ENCODE measurements at places on chromosomes 1 and 21.

DNA sequence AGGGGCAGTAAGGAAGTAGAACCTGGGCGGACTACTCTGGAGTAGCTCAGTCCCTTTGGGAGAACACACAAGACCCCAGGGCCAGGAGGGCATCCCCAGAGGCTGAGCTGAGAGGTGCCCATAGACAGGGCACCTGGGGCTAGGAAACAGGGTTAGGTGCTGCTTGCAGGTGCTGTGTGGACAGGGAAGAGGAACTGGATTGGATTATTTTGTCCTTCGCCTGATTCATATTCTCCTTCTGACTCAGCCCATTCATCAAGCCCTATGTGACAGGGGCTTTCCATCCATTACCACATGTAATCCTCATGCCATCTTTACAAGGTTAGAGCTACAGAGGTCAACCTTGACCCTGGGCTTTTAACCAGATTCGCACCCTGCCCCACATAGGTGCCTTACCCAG is 183.9 kb downstream of the C1orf94 start:
- no peak overlapping the region for H3K27ac ChIP-seq
- DNase-seq, result no peak
- H3K4me1 ChIP-seq, result no peaks in the 10 kb centered on the region
- H3K4me3 ChIP-seq, result no peak overlapping the region
- H3K36me3 ChIP-seq, result no peaks in the 10 kb centered on the region

- H3K27ac ChIP-seq, result no peak overlapping the region
- H3K4me1 ChIP-seq, result peaks cover 15% of the 10 kb centered on the region
- H3K4me3 ChIP-seq, result no peak overlapping the region
- H3K27me3 ChIP-seq, result no peaks in the 10 kb centered on the region
Measured at GRCh38 chr1:208149776-208150514, 94.2 kb downstream of the PLXNA2 start.

GRCh38 chr21:26809745-26810144 is 35.5 kb downstream of the ADAMTS1 start:
- H3K36me3 ChIP-seq, result no peaks in the 10 kb centered on the region
- H3K4me1 ChIP-seq, result no peaks in the 10 kb centered on the region
- no peak for DNase-seq
- peaks cover 2% of the 10 kb centered on the region for H3K27me3 ChIP-seq
- no peak overlapping the region for H3K27ac ChIP-seq

- H3K4me1 ChIP-seq, result no peaks in the 10 kb centered on the region
- H3K27me3 ChIP-seq, result no peaks in the 10 kb centered on the region
Measured at GRCh38 chr21:14526836-14527695, 19.0 kb downstream of the SAMSN1 start.

- no peak for DNase-seq
- H3K4me1 ChIP-seq, result no peaks in the 10 kb centered on the region
- no peak overlapping the region for H3K4me3 ChIP-seq
- H3K27me3 ChIP-seq, result no peaks in the 10 kb centered on the region
- H3K36me3 ChIP-seq, result no peaks in the 10 kb centered on the region
Measured at GRCh38 chr1:115456441-115456961, 118.5 kb upstream of the NGF start.

DNA sequence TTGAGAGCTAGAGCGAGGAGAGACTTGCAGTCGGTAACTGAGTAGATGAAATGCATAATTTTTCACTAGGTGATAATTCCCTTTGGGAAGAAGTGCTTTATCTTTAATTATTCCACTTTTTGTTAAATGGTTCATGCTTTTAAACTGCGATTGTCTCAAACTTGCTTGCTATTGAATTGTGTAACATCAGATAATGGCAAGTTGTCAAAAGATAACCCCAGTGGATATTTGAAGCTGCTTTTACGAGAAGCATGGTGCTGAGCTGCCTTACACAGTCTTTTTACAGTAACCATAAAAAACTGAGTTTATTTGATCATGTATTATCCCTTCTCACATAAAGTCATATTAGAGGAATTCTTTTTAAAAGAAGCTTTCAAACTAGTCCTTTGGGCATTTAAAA is 30.2 kb downstream of the TMEM50B start:
- no peak overlapping the region for H3K4me3 ChIP-seq
- H3K27ac ChIP-seq, result no peak overlapping the region
- no peak for DNase-seq
- H3K36me3 ChIP-seq, result no peaks in the 10 kb centered on the region

DNA sequence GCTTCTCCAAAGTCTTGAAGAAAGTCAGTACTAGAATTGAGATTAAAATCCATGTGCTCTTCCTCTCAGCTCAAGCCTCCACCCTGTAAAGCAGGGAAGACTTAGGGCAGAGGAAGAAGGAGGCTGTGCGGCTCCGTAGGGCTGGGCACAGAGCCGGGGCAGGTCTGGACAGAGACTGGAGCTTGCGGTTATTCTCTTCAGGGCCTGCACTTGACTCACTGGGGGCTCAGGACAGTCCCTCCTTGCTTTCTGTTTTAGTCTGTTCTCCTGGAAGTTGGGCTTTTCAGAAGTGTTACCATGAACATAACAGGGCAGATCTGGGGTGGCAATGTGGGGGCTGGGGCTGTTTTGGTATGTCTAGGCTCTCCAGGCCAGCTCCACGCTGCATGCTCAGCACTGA is 21.6 kb upstream of the TRABD2B start:
- H3K4me3 ChIP-seq, result no peak overlapping the region
- no peaks in the 10 kb centered on the region for H3K27me3 ChIP-seq
- H3K27ac ChIP-seq, result no peak overlapping the region
- H3K36me3 ChIP-seq, result no peaks in the 10 kb centered on the region

DNA sequence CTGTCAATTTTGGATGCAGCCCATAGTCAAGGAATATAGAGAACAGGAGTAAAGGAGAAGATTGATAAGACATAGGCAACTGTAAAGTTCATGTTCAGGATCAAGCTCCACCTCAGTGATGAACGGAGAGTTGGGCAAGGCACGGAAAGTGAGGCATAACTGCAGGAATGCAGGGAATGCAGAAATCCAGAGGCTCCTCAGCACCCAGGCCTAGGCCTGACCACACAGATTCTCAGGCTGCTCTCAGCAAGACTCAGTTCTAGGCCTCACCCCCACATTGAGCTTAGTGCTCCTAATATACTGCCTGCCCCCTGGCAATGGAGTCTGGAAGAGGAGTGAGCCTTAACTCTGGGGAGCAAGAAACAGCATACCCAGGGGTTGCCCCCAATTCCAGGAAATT is 36.3 kb upstream of the S1PR1 start:
- no peak for DNase-seq
- H3K4me3 ChIP-seq, result no peak overlapping the region
- no peaks in the 10 kb centered on the region for H3K36me3 ChIP-seq
- H3K27ac ChIP-seq, result no peak overlapping the region
- H3K27me3 ChIP-seq, result no peaks in the 10 kb centered on the region
- no peaks in the 10 kb centered on the region for H3K4me1 ChIP-seq

DNA sequence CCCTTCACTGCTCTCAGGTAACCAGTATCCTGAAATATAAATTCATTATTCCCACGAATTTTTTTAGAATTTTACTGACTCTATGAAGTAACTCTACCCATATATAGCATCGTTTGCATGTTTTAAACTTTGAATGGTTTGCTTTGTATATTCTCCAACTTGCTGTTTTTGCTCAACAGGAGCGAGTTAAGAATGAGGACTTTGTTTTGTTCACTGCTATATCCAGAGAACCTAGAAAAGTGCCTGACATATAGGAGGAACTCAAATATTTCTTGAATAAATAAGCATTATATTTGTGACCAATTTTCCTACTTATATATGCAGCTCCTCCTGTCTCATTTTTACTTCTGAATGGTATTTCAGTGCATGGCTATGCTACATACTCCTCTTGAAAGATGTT is 43.4 kb downstream of the NUF2 start:
- no peaks in the 10 kb centered on the region for H3K4me1 ChIP-seq
- no peak overlapping the region for H3K4me3 ChIP-seq
- H3K36me3 ChIP-seq, result no peaks in the 10 kb centered on the region
- H3K27me3 ChIP-seq, result peaks cover 6% of the 10 kb centered on the region

- H3K36me3 ChIP-seq, result no peaks in the 10 kb centered on the region
- peak; percentile 32 for DNase-seq
- no peak overlapping the region for H3K4me3 ChIP-seq
- H3K27me3 ChIP-seq, result no peaks in the 10 kb centered on the region
- H3K27ac ChIP-seq, result no peak overlapping the region
Measured at GRCh38 chr1:177784409-177784808, 185.4 kb downstream of the SEC16B start.

- H3K27ac ChIP-seq, result no peak overlapping the region
- H3K4me3 ChIP-seq, result no peak overlapping the region
- no peaks in the 10 kb centered on the region for H3K36me3 ChIP-seq
- DNase-seq, result no peak
- H3K27me3 ChIP-seq, result no peaks in the 10 kb centered on the region
- no peaks in the 10 kb centered on the region for H3K4me1 ChIP-seq
Measured at GRCh38 chr1:3306583-3307291, 147.7 kb upstream of the ARHGEF16 start.

GRCh38 chr1:224339442-224340033 is 9.6 kb upstream of the NVL start:
- no peak overlapping the region for H3K27ac ChIP-seq
- H3K4me1 ChIP-seq, result peaks cover 2% of the 10 kb centered on the region
- H3K36me3 ChIP-seq, result no peaks in the 10 kb centered on the region
- DNase-seq, result no peak

DNA sequence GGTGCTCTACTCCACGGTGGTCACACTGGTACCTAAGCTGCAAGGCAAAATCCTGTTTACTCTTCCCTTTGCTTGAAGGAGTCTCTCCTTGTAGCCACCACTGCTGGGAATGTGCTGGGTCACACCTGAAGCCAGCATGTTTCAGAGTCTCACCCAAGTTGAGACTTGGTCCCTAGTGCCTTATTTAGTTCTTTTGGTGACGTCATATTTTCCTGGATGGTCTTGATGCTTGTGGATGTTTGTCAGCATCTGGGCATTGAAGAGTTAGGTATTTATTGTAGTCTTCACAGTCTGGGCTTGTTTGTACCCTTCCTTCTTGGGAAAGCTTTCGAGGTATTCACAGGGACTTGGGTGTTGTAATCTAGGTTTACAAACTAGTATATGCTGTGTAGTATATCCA is 5.6 kb upstream of the MTARC2 start:
- DNase-seq, result no peak
- H3K36me3 ChIP-seq, result no peaks in the 10 kb centered on the region
- H3K4me1 ChIP-seq, result peaks cover under 1% of the 10 kb centered on the region
- H3K27ac ChIP-seq, result no peak overlapping the region
- H3K27me3 ChIP-seq, result no peaks in the 10 kb centered on the region

- no peaks in the 10 kb centered on the region for H3K36me3 ChIP-seq
- H3K27me3 ChIP-seq, result peaks cover 9% of the 10 kb centered on the region
- no peak for DNase-seq
- H3K4me1 ChIP-seq, result no peaks in the 10 kb centered on the region
- no peak overlapping the region for H3K27ac ChIP-seq
- no peak overlapping the region for H3K4me3 ChIP-seq
Measured at GRCh38 chr1:61482170-61482734, 242.7 kb downstream of the TM2D1 start.

- no peaks in the 10 kb centered on the region for H3K36me3 ChIP-seq
- H3K27ac ChIP-seq, result peak overlapping the region; percentile 57
- H3K27me3 ChIP-seq, result no peaks in the 10 kb centered on the region
- no peak for DNase-seq
- no peak overlapping the region for H3K4me3 ChIP-seq
- H3K4me1 ChIP-seq, result peaks cover 42% of the 10 kb centered on the region
Measured at GRCh38 chr1:117826119-117826518, 103.3 kb downstream of the GDAP2 start.

DNA sequence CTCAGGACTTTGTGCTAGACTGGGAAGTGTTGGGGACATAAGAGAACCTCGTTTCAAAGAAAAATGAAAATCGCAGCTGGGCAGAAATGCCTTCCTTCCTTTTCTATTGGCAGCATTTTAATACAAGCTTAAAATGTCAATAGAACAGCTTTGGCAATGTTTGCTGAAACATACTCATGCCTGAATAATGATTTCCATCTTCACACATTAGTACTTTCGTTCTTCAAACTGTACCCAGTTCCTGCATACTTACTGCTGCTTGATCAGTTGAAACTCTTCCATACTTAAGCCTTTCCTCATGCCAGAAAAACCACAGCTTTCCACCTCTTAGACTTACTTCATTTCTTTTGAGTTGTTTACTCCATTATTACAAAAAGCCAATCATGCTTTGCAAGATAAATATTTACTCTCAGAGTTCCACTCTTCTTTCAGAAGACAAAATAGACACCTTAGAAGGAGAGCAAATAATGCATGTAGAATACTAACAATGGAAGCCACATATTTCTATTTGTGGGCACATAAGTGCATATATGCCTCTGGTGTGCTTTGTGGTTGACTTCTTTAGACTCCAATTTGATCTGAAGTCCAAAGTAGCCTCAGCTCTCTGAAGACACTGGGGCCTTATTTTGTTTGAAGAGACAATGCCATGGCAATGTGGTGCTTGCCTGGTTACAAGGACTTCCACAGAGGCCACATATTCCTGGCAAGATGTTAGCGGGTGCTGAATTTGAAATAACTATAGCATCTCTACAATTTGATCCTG is 22.7 kb upstream of the CD55 start:
- peaks cover 18% of the 10 kb centered on the region for H3K4me1 ChIP-seq
- DNase-seq, result peak; percentile 66
- H3K27me3 ChIP-seq, result no peaks in the 10 kb centered on the region
- no peaks in the 10 kb centered on the region for H3K36me3 ChIP-seq
- no peak overlapping the region for H3K4me3 ChIP-seq

DNA sequence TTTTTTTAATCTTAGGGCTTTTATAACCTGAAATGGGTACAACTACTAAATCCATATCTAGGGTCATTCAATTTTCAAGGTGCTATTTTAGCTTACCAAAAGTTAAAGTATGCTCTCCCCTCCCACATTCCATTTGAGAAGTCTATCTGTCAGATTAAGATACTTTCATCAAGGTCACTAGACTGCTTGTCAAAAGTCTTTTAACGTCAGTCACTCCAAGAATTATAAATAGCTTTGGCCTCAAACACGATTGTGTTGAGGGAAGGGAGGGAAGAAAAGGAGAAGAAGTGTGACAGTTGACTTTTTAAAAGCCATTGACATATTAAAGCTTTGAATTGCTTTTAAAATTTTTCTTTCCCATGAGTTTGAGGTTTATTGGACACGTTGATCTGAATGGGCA is 175.8 kb downstream of the PTGER3 start:
- no peaks in the 10 kb centered on the region for H3K27me3 ChIP-seq
- no peak overlapping the region for H3K27ac ChIP-seq
- H3K4me3 ChIP-seq, result no peak overlapping the region
- DNase-seq, result no peak
- H3K4me1 ChIP-seq, result no peaks in the 10 kb centered on the region
- no peaks in the 10 kb centered on the region for H3K36me3 ChIP-seq

DNA sequence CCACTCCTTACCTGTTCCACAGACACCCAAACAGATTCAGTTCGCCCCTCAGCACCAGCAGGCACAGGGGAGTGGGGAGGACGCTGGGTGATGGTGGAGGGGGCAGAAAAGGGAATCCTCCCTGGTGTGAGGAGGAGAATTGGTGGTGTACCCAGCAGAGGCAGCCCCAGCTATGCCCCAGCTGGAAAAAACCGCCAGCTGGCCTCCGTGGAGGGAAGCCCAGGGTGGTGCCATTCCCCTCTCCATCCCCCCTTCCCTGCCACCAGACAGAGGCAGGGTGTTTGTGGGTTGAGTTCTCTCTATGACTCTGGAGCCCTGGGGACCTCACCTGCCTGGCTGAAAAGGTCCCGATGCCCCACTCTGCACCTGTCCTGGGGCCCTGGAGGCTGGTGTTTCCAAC is 27.9 kb downstream of the OPTC start:
- peaks cover 7% of the 10 kb centered on the region for H3K4me1 ChIP-seq
- no peak overlapping the region for H3K4me3 ChIP-seq

GRCh38 chr1:164583196-164583595 is 24.2 kb downstream of the PBX1 start:
- no peak overlapping the region for H3K4me3 ChIP-seq
- no peak for DNase-seq
- H3K27ac ChIP-seq, result no peak overlapping the region
- no peaks in the 10 kb centered on the region for H3K4me1 ChIP-seq
- H3K27me3 ChIP-seq, result no peaks in the 10 kb centered on the region

GRCh38 chr1:175133673-175134435 is 58.7 kb downstream of the KIAA0040 start:
- no peaks in the 10 kb centered on the region for H3K36me3 ChIP-seq
- no peaks in the 10 kb centered on the region for H3K4me1 ChIP-seq
- DNase-seq, result no peak

All from endothelial cell of umbilical vein (primary cell).